ENCODE measurements at places on chromosomes 11 and 22.
A peak's percentile ranks its signal among the peaks of the same experiment; 100 is the strongest.

DNA sequence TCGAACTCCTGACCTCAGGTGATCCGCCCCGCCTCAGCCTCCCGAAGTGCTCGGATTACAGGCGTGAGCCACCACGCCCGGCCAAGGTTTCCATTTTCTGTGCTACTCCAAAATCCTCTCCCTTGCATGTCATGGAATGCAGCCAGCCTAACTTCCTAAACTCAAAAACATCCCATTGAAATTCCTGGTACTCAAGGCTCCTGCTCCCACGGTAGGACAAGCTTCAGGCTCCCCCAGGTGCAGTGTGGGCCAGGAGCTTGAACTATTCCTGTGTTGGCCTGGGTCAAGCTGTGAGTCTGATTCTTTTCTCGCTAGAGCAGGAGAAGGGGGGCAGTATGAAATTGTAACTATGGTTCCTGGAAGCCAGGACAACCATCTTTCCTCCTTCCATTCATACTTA, 97.1 kb downstream of the RPL27A start:
- no peak for DNase-seq

DNA sequence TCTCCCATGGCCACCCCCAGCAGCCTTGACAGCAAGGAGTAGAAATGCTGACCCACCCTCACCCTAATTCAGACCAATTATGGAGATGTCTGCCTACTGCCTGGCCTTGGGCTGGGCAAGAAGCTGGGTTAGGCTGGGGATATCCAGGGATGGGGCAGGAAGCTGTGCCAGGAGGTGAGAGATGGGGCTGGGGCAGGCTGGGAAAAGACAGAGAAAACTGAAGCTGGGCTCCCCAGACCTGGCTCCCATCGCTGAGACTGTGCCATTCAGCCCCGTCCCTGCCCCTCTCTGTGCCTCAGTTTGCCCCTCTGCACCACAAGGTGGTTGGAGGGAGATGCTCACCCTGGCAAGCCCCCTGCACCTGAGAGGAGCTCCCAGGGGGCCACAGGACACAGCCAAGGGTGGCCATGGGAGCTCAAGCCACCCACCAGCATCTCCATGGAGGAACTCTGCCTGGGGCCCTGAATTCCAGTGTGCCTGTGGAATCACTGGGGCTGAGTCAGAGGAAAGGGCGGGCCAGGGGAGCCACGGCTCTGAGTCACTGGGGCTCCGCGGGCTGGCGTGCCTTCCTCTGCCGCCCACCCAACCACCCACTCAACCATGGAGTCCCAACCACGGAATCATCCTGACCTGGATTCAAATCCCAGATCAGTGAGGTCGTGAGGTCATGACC, 6.0 kb upstream of the CARD10 start:
- DNase-seq = no peak

DNA sequence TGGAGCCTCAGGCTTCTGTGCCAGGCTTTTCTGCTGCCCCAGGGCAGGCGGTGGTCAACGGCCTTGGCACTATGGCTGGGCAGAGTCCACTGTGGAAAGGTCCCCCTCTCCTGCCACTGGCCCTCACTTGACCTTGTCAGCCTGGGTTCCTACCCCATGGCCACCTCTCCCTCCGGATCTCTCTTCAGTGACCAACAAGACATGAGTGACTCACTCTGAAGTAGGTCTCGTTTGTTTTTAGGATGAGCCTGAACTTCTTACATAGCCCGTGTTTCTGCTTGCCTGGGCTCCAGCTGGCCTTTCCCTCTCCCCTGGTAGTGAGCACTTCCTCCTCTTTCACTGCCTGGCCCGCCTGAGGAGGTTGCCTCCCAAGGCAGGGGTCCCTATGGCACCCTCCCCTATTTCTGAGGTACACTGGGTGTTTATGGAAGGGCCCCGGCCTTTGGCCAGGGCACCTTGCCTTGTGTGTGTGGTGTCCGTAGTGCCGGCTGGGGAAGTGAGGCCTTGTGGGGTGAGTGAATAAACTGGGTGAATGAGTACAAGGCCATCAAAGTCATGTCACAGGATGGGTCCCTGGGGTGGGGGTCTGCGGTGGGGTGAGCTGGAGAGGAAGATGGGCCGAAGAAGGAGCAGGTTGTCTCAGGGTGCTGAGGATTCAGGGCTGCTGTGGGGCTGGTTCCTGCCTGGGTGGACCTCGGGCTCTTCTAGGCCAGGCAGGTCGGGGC, 5.0 kb downstream of the SHANK3 start:
- no peak for DNase-seq

- no peak for DNase-seq
Observed at GRCh38 chr11:61279934-61280659, 15.0 kb downstream of the VWCE start.

GRCh38 chr11:1060852-1061616, 13.6 kb upstream of the MUC2 start:
- DNase-seq = no peak

- no peak for DNase-seq
Observed at GRCh38 chr22:33112580-33112979, 54.4 kb upstream of the SYN3 start.

DNA sequence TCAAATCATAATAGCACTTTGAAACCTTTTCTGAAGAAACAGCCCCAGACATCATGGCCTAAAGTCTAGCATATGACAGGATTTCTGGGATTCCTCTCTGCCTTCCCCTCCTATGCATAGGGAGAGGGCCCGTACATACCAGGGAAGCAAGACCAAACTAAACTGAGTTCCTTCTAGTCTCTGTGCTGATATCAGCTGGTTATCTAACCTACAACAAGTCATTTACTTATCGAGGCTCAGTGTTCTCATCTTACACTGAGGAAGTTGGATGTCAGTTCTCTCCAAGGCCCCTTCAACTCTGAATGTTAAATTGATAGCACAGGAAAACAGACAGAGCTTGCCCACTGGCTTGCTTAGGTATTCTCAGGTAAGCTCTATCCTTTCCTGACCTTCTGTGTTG, 17.0 kb upstream of the GRIK4 start:
- no peak for DNase-seq

GRCh38 chr22:30196880-30197336, 49.7 kb downstream of the LIF start:
- no peak for DNase-seq

- DNase-seq = no peak
Observed at GRCh38 chr11:12998336-12998735, 10.8 kb upstream of the RASSF10 start.

DNA sequence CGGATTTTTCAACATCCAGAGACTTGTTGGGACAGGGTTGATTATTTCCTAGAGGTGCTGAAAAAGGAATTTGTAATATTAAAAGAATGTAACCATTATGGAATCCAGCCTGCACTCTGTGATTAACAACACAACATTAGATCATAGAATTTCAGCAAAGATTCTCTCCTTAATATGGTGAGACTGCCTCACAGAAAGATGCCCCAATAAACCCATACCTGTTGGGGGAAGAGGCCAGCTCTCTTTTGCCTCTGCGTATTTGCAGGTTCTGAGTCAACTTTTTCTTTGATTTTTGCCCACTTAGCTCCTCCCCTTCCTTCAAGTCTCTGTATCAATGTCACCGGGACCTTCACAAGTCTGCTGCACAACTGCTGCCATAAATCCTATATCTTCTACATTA, 12.4 kb upstream of the MTMR3 start:
- DNase-seq = no peak

DNA sequence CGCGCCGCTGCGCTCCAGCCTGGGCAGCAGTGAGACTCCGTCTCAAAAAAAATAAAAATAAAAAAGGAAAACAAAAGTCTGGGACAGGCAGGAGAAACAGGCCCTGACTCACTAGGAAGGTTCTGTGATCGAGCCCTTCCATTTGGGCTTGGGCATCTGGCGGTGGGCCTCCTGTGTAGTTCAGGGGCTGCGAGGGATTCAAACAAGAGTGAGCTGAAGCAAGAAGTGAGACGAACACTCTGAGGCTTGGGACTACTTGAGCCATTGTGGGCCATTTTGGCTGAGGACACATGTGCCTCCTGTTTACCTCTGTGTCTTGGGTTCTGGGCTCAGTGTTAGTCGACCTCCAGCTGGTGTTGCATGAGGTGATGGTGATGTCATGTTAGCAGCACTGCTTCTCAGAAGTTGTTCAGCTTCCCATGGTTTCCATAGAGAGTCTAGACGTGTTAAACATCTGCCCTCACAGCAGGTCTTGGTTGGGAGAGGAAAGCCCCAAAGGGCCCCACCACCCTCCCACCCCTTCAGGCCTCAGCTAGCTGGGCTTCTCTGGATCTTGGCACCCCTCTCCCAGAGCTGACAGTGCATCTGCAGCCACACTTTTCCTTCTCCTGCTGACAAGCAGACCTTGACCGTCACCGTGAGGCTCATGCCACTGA, 57.8 kb downstream of the MED15 start:
- no peak for DNase-seq

DNA sequence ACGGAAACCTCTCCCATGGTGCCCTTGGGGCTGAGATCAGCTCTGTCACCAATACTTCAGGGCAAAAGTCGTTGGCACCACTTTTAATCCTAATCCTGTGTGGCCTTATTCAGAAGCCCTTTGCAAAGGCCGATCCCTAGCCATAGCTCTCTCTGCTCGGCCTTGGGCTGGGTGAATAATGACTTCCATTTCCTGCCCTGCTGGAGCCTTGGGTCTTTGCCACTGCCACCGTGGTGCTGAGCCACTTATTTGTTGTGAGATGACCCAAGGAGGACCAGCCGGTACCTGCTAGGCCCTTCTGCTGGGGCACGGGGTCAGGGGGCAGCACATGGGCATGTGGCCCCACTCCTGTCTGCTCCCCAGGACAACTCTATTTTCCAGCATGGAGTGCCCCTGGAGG, 188.2 kb downstream of the ST3GAL4 start:
- DNase-seq = no peak

- no peak for DNase-seq
Observed at GRCh38 chr22:49457946-49458707, 369.5 kb downstream of the BRD1 start.

GRCh38 chr11:60935676-60936442, 11.6 kb downstream of the TMEM132A start:
- DNase-seq = no peak

- peak; percentile 58 for DNase-seq
Observed at GRCh38 chr11:120168960-120169681, 31.2 kb upstream of the TRIM29 start.

GRCh38 chr11:13343067-13343466, 65.5 kb downstream of the BMAL1 start:
- no peak for DNase-seq

DNA sequence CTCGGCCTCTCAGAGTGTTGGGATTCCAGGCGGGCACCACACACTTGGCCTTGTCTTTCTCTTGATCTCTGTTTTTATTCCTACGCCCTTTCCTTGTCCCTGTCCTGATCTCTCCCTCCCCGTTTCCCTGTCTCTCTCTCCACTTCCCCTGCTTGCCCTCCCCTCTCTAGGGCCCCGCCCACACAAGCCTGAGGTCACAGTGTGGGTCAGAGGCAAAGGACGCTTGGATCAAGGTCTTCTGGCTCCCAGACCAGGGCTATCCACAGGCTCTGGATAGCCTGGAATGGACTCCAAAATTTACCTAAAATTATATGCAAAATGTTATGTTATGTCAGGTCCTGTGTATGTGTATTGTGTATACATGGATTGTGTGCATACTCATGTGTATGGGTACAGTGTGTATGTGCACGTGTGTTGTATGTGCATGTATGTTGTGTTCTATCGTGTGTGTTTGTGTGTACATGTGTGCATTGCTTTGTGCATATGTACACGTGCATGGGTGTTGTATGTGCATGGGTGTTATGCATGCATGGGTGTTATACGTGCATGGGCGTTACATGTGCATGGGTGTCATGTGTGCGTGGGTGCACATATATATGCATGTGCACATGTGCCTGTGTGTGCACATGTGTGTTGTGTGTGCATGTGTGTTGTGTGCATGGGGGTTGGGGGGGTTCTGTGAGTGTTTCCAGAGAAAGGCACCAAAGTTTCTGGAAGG, 38.3 kb downstream of the TP53I11 start:
- no peak for DNase-seq

- DNase-seq = no peak
Observed at GRCh38 chr11:27085605-27086004, 45.0 kb downstream of the BBOX1 start.

GRCh38 chr22:30876915-30877553, 91.5 kb downstream of the MORC2 start:
- DNase-seq = no peak

GRCh38 chr11:18790883-18791206, 753 bp downstream of the PTPN5 start:
- DNase-seq = no peak

GRCh38 chr22:40758390-40758789, 60.8 kb downstream of the SLC25A17 start:
- DNase-seq = no peak

- no peak for DNase-seq
Observed at GRCh38 chr22:36220451-36220921, 18.8 kb downstream of the APOL2 start.

DNA sequence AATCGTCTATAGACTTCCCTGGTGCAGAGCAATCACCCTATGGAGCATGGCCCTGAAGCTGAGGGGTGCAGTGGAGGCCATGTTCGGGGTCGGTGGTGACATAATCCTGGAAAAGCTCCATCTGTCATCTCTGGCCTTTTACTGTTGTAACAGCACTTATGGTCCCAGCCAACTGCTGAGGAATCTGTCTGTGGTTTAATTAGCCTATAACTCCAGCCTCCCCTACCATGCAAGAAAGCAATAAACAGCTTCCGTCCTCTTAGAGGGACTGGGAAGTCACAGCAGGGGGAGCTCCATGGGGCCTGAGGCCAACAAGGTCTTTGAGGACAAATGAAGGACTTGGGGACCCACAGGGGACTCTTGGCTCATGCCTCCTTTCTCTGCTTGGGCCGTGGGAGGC, 159.1 kb upstream of the NECTIN1 start:
- no peak for DNase-seq

DNA sequence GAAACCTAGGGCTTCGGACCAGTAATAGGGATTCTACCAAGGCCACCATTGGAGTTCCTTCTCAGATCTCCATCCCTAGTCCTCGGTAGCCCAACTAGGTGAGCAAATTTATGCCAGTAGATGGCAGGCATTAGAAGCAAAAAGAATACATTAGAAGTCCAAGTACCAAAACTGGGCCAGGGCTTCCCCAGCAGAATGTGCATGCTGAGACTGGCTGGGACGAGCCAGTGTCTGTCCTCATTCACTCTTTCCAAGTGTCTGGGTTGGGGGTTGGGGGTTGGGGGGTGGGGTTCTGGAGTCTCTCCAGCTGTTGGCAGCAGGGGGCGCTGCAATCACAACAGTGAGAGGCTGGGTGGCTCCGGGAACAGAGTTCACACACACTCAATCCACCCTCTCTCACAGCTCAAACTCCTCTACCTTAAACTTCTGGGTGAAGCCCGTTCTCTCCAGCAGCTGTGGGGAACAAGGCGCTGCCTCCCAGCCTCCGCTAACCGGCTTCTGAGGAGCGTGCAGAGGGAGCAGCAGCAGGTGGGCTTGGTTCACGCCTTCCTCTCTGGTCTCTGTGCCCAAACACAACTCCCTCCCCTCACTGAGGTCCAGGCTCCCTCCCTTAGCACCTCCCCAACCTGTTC, 57.5 kb downstream of the BTG4 start:
- DNase-seq = no peak
